ENCODE measurements at places on chromosomes 13 and 19.

- DNase-seq, result no peak
Measured at GRCh38 chr19:44024900-44025216, 321 bp upstream of the ZNF222 start.

DNA sequence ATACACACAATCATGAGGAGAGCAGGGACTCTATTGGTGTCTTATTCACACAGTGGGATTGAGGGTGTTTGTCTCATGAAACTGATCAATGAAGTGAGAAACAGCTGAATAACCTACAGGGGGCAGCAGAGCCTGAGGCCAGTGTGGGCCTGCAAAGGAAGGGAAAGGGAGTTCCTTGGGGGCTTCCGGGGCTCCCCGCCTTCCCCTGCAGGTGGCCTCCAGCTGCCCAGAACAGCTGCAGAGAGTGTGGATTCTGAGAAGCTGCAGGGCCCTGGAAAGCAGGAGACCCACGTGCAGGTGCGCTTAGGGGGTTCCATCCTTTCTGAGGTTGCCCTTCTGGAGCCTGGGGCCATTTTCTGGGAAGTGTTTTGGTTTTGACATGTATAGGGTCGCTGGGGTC lies 20.1 kb downstream of the ZNF763 start:
- peak; percentile 17 for DNase-seq

- DNase-seq, result no peak
Measured at GRCh38 chr13:97749174-97749573, 204.3 kb upstream of the IPO5 start.

GRCh38 chr13:101085551-101085950 lies 330.8 kb downstream of the NALCN start:
- no peak for DNase-seq

DNA sequence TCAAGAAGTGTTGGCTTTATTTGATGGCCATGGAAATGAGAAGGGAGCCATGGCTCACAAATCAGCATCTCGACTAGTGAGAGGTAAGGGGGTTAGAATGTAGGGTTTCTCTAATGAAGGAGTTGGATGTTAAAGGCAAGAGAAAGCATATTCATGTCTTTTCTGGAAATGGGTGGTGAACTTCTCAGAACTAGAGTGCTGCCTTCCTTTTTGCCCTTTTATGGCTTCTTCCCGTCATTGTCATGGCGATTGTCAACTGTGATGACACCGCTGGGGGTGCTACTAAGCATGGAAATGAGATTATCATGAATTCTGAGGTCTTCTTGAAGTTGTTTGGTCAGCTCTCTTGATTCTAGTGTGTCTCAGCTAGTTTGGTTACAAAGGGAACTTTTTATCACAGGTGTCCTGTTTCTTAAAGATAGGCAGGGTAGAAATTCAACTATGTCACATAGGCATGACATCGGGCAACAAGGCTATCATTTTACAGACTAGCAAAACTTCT lies 180.4 kb downstream of the LIG4 start:
- DNase-seq, result no peak

GRCh38 chr19:12864143-12864542 lies 17.1 kb downstream of the DNASE2 start:
- DNase-seq, result no peak

DNA sequence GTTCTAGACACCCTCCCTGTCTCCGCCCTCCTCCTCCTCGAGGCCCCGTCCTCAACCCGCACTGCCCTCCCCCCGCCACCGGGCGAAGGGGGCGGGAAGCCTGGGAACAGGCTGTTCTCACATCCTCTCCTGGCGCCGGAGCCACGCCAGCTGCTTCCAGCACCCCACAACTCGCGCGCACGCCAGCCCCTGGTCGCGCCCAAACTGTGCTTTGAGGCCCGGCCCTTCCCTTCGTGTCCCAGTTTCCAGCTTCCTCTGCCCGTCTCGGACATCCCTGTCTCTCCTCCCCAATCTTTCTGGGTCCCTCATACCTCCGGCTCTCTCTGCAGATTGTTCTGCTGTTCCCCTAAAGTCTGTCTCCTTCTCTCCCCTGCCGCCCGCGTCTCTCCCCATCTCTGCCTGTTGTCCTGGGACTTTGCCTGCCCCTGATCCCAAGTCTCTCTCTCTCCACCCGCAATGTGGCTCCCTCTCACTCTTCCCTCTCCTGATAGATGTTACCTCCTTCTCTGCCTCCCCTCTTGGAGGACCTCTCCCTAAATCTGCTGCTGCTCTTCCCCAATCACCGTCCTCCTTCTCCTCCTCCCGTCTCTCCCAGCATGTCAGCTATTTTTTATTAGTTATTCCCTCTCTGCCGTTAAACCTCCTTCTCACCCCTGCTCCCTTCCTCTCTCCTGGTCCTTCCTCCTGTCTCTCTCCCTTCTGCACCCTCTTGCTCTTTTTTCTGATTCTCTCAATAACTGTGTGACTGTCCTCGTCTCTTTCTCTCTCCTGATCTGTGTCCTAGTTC lies 14.2 kb downstream of the DPF1 start:
- no peak for DNase-seq

DNA sequence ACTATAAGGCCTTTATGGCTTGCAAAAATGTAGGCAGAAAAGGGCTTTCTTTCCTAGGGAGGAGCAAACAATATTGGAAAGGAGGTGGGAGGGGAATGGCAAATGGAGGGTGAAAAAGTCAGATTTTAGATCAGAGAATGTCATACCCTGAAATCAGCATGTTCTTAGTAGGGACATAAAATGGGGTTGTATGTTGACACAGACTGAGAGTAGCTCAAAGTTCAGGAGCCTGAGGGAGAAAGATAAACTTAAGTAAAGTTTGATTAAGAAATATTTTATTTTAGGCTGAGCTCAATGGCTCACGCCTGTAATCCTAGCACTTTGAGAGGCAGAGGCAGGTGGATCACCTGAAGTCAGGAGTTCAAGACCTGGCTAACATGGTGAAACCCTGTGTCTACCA lies 83.8 kb downstream of the ZNF737 start:
- DNase-seq, result no peak

DNA sequence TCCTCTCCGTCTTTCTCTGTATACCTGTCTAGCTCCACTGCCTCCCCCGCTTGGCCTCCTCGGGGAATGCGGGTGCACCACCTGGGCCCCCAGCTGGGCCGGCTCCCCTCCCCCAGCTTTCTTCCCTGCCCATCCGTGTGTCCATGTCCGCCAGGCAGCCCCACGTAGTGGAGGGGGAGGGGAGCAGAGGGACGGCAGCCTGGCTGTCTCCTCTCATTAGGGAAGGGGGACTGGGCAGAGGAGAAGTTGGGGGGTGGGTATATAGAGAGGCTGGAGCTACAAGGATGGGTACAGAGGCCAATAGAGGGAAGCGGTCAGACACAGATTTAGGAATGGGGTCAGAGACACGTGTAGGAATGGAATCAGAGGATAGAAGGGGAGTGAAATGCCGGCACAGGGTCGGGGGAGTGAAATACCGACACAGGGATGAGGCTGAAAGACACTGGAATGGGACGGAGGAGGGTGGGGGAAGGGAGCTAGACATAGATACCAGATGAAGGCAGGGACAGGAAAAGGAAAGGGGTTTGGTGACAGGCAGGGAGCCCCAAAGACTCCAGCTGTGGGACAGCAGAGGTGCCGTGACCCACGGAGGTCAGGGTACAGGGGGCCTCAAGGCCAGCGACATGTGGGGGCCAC lies 2.8 kb downstream of the NECTIN2 start:
- DNase-seq, result no peak

DNA sequence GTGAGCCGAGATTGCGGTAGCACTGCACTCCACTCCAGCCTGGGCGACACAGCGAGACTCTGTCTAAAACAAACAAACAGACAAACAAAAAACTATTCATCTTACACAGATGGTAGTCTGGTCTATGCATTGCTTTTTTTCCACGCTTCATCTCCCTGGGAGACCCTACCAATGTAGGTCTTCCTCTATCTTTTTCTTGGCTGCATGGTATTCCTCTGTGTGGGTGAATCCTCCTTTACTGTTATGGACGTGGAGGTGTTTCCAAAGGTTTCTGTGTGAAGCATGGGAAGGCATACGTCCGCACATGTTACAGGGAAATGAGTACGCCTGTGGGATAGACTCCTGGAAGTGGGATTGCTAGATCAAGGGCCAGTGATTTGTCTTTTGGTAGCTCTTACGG lies 5.6 kb downstream of the BICRA start:
- no peak for DNase-seq

DNA sequence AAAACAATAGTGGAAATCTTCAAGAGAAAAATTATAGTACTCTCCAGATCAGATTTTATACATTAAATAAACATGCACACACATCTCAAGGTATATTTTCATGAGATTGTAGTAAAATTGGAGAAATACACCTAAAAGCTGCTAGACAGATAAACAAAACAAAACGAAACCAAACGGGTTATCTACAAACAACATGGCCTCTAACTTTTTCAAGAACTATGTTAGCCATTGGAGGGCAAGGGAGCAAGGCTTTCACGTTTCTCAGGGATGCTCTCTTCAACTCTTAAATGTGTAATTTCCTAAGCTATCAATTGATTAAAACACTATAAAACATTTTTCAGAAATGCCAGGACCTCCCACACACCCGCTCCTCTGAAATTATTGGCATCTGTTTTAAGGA lies 1262.4 kb upstream of the PCDH20 start:
- DNase-seq, result no peak
